ENCODE measurements at places on chromosomes 7 and 10.
A peak's percentile ranks its signal among the peaks of the same experiment; 100 is the strongest.

- no peak for DNase-seq
Observed at GRCh38 chr7:31407178-31407676, 66.7 kb upstream of the NEUROD6 start.

DNA sequence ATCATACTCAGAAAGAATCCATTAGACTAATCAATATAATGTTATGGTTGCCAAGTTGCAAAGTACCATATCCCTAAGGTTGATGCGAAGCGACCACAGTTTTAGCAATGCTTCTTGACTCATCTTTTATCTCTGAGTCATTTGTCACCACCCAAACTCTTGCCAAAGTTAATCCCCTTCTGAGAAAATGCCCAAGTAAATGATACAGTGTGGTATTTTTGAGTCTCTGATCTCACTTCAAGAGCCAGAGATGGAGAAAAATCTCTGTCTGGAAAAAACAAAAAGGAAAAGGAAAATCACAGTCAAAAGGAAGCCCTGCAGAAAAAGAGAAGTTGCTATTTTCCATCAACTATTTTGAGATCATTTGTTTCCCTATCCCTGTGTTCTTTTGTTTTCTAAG lies 26.7 kb upstream of the OTUD1 start:
- no peak for DNase-seq

DNA sequence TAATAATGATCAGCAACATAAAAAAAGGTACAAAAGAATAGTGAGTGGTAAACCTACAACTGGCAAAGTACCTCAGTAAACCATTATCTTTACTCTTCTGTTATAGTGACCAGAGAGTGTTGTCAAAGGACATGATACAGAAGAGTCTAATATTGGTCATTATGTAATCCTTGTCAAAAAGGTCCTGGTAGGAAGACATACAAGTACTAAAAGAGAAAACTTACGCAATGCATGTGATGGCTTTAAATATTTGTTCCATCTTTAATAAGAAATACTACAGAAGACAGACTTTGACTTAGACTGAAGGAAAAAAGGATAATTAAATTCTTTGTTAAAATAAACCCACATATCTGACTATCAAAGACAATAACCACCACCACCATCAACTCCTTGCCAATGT lies 6.5 kb downstream of the DOCK4 start:
- no peak for DNase-seq

- no peak for DNase-seq
Observed at GRCh38 chr7:47454069-47454973, 127.6 kb downstream of the TNS3 start.

DNA sequence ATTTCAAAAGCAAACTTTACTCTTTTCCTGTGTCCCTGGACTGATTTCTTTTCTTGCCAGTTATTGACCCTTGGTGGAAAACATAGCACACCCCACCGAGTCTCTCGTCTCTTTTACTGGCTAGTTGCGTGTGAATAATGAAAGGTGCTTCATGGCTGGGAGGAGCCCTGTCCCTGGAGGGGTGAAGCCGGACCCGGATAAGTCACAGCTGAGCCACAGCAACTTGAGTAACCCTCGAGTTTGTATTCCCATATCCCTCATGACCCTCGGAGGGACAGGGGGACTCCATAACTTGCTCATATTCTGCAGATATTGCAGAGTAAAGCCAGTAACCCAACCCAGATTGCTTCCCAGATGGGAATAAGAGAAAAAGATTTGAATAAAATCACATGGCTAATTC lies 147.5 kb upstream of the FRMD4A start:
- DNase-seq = no peak

- no peak for DNase-seq
Observed at GRCh38 chr7:70486977-70487376, 645.0 kb upstream of the GALNT17 start.

DNA sequence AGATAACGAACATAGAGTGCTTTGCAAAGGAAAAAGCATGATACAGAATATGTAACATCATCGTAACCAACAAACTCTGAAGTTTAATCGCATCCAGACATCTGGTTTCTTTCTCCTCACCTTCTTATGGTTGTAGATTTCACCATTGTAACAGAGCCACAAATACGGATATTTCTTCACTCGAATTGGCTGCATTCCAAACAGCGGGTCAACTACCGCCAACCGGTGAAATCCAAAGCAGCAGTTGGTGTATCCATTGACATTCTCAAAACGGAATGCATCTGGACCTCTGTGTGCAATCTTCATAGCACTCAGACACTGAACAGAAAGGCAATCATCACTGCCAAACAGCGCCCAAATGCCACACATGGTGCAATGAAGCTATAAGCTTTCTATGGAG lies 3.4 kb downstream of the ASNS start:
- no peak for DNase-seq

DNA sequence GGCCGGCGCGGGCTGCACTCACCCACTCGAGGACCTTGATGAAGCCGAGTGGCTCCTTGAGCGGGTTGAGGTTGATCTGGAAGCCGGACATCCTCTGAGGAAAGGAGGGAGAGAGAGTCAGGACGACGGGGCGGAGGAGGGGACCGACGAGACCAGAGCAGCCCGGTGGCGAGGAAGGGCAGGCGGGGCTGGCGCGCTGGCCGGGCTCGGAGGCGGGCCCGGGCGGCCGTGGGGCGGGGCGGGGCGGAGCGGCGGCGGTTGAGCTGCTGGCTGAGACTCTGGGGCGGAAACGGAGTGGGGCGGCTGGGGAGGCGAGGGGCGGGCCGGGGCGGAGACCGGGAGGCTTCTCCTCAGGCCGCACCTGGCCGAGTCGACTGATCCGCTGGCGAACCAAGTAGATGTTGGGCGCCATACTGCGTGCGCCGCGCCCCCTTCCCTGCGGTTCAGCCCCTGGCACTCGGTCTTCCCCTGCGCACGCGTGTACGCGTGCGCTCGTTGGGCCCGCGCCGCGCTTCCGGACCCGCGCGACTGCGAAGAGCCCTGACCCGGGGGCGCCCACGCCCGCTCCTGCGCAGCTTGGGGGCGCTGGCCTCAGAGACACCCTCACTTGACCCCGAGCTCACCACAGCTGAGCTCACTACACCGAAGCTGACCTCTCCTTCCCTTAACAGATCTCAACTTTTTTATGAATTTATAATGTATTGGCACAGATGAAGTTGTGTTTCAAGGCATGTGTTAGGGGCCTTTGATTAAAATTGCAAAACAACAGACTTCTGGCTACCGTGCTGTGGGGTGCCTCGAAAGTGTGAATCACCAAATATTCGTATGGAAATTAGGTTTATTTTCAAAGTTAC lies at the start of gene SYPL1:
Gene SYPL1 (minus strand): TSS at position 195 of the 854 bp plus-strand sequence. CDS start 104 bp downstream, at position 91.
- peak; percentile 95 for DNase-seq

DNA sequence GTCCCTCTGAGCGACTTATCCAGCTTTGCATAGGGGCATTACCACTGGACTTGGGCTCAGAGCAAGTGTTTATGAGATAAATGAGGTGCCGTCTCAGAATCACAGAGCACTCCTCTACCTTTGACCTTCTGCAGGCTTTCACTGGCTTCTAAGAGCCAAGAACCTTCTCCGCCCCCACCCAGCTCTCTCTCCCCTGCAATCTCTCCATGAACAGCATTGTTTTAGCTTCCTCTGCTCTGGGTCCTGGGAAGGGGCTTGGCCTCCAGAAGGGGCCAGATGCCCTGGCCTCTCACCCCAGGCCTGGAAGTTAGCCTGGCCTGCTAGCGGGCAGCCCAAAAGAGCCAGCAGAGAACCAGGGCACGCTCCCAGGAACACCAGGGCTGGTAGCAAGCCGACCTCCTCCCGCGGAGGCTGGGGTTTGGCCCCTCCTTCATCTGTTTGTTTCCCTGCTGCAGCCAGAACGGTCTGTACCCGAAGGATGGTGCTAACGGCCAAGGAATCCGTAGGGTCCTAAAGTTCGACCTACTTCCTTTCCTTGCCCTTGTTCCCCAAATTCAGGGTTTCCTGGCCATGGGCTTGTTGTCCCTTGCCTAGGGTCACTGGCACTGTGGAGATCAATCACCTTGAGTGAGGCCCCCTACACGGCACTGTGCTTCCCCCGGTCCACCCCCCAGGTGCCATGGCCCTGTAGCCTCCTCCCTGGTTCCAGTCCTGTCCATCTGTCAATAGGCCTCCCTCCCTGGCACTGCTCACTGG lies 18.7 kb upstream of the DDIT4 start:
- DNase-seq = peak; percentile 62

DNA sequence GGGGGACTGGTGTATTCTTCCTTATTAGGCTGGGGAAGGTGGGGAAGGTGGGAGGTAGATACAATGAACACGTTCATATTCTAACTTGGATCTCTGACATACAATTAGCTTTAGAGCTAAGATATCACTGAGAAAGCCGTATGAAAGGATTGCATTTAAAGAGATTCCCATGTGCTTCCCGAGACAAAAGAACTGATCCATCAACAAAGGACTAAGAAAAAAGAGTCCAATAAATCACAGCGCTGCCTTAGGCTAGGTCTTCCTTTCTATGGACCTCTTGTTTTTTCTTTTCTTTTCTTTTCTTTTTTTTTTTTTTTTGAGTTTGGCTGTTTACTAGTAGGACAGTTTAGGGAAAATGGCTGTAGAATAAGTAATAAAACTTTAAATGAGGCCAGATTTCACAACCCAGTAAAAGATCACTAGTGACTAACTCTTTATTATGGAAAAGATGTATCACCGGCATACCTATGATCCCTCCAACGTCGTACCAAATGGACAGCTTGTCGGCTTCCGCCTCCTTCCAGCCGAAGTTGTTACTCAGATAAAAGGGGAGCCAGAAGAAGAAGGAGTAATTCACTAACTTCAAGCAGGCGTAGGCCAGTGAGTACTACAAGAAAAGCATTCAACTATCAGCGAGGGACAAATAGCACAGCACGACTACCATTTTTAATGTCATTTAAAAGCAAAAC lies 50.0 kb downstream of the SLC37A3 start:
- no peak for DNase-seq

DNA sequence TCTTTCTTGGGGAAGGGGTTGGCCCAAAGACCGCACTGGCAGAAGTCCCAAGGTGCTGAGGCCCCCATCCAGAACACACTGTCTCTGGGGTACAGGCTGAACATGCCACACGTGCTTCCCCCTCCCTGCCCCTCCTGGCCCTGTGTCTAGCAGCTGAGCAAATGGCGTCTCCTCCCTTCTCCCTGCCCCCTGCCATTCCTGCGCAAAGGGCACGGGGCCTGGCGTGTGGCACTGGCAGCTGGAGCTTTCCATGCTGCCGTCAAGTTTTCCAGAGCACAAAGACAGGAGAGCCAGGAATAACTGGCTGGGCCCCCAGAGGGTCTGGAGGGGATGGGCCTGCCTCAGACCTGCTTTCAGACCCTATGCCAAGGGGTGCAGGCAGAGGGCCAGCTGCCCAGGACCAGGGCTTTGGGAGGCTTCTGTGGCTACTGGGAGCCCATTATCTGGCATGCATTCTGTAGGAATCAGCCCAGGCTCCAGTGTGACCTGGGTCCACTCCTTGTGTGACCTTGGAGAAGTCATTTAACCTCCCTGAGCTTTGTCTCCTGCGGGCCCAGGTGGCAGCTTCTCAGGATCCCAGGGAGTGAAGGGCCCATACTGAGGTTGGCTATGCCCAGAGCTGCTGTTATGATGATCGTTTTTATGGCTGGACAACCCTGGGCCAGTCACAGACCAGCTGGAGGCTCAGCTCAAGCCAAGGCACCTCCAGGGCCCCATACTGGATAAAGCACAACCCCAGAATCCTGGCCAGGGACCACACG lies 710 bp upstream of the LDB3 start:
- no peak for DNase-seq

GRCh38 chr7:91850455-91850854 lies 30.0 kb downstream of the MTERF1 start:
- DNase-seq = no peak

GRCh38 chr7:25361387-25361786 lies 133.1 kb upstream of the NPVF start:
- no peak for DNase-seq

DNA sequence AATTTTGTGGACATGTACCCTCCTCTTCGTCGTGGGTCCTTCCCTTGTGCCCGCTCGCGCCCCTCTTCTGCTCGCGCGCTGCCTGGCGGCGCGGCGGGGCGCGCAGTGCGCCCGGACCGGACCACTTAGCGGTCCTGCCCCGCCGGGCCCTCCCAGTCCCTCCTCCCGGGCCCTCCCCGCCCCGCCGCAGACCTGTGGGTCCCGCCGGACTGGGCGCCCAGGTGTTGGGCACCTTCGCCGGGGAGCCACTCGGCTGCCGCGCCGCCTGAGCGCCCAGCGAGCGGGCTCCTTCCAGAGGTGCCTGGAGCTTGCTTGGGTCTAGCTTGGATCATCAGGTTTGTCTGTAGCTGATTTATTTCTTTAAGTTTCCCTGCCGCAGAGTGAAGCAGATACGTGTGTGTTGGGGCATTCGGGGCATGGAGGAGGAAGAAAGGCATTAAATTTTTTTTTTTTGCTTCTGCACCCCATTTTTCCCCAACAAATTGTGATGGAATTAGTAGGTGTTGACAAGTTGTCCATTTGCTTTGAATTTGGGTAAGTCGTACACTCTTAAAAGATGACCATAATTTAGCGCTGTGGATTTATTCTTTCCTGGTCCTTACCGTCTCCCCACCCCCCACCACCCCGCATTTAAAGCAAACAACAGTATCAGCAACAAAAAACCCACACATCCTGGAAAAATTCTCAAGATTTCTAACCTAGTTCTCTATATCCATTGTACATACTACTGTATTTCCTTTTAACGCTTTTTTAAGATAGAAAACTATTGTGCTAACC lies 905 bp downstream of the C1GALT1 start:
- DNase-seq = peak; percentile 53

DNA sequence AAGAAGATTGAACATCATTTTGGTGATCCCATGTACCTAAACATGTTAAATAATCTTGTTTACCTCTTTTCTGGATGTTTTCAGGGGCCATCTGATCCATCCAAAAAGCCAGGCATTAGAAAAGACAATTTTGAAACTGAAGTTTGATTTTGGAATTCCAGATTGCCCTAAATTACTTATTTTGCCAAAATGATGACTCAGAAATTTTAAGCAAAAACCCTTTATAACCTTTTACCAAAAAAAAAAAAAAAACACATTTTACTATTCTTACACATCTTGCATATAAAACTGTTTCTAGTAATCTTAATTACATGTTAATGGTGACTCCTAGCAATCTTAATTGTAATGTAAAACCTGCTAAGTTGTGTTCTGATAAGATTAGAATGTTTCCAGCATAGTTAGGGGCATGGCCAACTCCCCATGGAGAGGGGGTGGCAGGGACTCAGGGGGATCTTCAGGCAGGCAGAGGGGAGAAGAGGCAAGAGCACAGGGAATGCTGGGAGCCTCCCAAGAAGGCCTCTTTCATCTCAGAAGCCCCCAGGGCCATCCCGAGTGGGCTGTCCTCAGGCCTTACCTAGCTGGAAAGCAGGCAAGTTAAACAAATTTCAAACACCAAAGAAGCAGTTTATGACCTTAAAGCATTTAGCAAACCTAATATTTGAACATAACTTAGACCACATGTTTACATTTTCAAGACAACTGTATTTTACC lies 25.8 kb upstream of the AKR1C3 start:
- DNase-seq = no peak

Data from nephron progenitor cell (in vitro differentiated cells).